RPMI7951 (cell line): ENCODE measurements at places on chromosomes 2 and 18.

- DNase-seq, result no peak
Measured at GRCh38 chr2:170711774-170712652, 3.1 kb upstream of the SP5 start.

GRCh38 chr2:165401285-165401852, 68.1 kb upstream of the CSRNP3 start:
- peak; percentile 46 for DNase-seq

DNA sequence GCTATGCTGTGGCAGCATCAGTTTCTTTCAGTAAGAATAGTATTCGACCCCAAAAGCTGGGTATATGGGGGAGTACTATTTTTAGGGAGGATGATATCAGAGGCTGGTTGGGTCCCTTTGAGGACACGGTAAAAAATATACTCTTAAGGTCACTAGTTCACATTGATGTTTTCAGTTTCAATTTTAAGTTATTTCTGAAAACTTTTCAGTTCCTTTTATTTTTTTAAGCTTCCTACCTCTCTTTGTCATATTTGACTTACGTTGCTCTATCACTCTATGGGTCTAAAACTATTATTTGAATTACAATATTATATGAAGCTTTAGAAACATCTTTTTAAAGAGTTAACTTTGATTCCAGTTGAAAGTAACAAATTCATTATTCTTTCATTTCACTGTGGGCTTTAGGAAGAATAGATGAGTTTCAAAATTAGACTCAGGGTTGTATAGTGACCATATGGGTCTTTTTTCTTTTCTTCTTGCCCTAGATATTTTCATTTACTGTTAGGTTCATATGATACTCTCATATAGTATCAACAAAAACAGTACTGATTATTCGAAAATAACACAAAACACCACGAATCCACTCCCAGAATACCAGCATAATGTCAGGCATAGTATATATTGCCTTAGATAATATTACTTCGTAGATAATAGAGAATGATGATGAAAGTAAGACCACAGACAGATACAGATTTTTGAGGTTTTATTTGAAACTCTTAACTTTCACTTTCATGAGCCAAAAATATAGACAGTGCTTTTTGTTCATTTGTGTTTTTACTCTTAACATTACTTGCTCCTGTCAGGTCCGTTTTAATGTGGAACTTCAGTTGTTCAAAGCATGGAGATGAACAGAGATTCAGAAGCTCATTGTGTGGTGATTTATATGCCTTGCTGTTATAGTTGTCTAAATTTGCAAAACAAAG, 9.8 kb downstream of the RMDN2 start:
- no peak for DNase-seq

DNA sequence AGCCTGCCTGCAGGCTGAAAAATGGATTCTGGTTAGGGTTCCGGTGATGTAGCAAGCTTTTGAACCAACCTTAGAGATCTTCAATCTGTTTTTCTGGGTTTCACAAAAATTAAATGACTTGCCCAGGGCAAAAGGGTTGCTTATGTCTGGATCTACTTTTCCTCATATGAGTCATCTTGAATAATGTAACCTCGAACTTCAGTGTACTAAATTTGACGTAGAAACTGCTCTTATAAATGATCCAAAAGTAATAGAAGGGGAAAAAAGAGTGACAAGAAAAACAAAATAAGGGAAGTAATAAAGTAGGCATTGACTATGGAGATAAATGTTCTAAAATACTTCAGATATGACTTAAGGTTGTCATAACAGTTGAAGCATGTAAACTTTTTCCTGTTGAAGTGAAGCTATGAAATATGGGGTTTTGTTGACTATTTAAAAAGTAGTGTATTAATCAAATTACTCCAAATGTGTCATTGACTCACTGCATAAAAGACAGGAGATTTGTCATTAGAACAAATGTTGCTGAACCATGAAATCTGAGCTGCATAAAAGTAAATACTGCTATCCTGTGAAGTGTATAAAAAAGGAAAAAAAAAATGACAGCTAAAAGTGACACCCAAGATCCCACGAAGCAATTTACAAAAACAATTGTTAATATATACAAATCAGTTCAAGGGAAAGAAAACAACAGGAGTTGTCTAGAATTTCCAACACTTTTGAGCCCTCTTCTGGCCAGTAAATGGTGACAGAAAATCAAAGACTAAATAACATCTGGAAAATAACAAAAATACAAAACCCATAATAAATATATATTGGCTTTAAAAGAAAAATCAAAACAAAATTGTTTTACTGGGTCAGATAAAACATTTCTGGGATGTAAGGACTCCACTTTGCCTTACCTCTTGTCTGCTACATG, 103.6 kb upstream of the SERPINE2 start:
- peak; percentile 92 for DNase-seq

GRCh38 chr2:8461341-8461740, 220.5 kb upstream of the ID2 start:
- DNase-seq, result no peak
